Fibroblast of the aortic adventitia (primary cell): ENCODE measurements at places on chromosomes 12 and 14.
A peak's percentile ranks its signal among the peaks of the same experiment; 100 is the strongest.

DNA sequence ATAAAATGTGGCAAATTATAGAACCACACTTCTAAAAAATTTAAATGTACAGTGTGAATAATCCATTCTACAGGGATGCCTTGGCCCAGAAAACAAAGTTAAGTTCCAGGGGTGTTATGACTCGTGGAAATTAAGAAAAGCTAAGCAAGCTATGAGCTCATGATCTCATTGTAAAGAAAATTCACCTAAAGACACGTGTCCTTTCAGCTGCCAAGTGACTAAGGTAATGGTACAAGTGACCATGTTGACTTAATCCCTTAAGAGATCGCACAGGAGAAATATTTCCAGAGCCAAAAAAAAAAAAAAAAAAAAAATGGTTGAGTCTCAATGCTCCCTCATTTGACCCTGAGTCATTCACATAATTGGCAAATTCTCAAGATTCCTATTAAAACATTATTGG, 51.4 kb upstream of the ANO2 start:
- DNase-seq: no peak

GRCh38 chr12:56018356-56018755, 2.5 kb upstream of the IKZF4 start:
- DNase-seq: no peak

- peak; percentile 79 for DNase-seq
Observed at GRCh38 chr14:90970167-90970600, 90.3 kb downstream of the RPS6KA5 start.

DNA sequence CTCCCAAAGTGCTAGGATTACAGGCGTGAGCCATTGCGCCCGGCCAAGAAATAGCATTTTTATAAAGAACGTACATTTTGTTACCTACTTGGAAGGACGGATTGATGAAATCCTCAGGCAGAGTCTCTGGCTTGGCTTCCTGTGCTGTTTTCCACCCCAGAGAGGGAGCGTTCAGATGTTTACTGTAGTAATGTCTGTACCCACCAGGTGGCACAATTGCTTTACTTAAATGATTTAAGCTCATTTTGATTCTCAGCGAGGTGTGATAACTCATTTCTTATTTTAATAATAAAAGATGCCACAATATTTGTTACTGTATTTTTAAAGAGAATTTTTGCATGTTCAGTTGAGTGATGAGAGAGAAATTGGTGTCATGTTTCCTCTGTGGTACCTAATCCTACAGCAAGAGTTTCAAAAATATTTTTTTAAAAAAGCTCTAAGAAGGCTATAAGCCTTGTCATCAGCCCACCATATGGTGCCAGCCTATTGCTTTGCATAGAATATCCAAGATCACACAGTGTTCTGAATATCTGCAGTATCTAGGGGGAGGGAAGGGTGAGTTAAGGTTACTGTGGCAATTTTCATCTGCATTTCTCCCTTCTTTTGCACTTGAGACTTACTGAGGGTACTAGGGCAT, 82.6 kb upstream of the TRAF3 start:
- peak; percentile 86 for DNase-seq

DNA sequence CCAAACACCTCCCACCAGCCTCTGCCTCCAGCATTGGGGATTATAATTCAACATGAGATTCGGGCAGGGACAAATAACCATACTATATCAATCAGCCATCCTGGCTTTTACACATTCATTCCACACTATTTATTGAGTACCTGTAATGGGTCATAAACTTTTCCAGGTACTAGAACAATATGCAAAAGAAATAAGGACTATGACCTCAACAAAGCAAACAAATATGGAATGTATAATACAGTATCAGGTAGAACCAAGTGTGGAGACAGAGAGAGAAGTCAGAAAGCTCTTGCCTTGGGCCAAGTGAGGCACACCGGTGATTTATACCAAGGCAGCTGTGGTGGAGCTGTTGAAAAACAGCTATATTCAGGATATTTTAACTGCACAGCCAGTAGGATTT, 116.3 kb downstream of the TSPAN8 start:
- no peak for DNase-seq

DNA sequence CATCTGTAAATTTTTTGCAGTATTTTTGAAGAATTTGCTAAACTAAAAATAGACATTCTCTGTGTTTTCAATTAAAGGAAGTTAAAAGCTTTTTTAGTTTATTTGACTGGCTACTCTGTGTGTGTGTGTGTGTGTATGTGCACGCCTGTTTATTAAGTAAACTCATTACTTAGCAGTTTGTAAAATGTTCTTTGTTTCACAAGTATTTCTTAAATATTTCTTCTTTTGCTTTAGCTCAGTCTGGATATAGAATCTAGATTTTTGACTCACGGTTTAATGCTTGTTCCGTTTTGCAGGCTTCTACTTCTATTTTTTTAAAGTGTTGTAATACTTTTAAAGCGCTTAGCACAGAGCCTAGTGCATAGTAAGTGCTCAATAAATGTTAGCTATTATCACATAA, 46.5 kb upstream of the KCNMB4 start:
- DNase-seq: no peak

DNA sequence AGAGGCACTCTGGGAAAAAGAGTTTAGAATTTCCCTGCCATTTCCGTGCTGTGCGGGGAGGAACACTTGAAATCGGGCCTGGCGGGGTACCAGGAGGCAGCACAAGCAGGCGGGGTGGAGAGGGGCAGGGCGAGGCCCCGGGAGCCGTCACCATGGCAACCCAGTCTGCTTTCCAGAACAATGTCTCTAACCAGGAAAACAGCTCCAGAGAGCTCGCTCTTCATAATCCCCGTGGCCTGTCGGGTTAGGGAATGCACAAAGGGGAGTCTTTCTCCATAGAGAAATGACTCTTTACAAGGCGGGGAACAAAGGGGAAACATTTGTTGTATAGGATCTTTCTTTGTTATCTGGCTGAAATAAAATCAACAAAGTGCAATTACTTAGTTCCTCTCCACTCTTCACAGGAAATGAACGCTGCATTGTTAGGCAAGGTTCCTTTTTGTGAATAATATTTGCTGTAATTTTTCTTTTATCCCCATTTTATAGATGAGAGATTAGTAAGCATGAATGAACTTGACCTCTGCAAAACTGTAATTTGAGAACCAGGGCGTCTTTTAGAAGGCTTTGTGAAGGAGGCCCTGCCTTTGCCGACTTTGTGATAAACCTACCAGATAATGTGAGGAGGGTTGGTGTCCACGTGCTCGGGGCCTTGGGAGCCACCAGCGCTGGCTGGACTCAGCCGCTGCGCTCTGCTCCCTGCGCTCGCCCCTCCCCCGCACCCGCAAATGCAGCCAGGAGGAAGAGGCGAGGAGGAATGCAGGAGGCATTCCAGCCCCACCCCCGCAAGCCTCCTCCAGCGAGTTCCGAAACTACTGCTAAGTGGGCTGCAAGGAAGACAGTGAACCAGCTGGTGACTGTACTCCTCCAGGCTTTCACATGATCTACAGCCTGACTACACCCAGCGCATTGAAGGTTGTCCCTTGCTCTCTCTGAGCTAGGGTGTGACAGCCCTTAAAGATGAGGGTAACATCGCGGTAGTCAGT, 105.2 kb upstream of the ATF7IP start:
- DNase-seq: peak; percentile 91

DNA sequence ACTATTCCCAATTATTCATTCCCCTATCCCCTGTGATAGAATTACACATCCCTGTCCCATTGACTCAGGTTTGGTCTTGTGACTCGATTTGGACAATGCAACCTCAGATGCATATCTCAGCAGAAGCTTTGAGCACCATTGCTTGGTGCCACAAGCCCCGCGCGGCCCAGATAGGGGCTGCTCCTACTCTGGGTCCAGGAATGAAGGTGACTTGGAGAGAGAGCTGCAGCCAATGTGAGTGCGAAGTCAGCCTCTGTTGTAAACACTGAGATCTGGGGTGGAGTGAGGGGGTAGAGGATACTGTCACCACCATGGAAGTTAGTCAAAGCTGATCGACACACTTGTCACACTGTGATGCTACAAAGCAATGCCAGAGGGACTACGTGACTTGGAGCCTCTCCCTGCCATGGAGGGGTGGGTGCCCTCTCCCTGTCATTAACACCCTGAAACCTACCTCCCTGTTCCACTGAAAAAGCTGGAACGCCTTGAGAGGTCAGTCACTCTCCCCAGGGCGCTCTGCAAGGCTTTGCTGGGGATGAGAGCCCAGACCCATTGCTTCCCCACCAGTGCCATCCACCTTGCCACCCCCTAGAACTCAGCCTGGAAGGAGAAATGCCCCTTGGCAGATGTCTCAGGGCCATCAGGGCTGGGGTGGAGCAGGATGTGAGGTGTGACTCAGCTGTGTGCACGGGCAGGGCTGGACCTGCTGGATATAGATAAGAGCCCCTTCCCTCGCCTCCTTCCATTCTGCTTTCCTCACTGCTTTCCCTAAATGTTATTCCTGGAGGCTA, 6.6 kb upstream of the PLEK2 start:
- peak; percentile 46 for DNase-seq

- DNase-seq: no peak
Observed at GRCh38 chr14:91793704-91794103, 61.8 kb upstream of the CATSPERB start.

DNA sequence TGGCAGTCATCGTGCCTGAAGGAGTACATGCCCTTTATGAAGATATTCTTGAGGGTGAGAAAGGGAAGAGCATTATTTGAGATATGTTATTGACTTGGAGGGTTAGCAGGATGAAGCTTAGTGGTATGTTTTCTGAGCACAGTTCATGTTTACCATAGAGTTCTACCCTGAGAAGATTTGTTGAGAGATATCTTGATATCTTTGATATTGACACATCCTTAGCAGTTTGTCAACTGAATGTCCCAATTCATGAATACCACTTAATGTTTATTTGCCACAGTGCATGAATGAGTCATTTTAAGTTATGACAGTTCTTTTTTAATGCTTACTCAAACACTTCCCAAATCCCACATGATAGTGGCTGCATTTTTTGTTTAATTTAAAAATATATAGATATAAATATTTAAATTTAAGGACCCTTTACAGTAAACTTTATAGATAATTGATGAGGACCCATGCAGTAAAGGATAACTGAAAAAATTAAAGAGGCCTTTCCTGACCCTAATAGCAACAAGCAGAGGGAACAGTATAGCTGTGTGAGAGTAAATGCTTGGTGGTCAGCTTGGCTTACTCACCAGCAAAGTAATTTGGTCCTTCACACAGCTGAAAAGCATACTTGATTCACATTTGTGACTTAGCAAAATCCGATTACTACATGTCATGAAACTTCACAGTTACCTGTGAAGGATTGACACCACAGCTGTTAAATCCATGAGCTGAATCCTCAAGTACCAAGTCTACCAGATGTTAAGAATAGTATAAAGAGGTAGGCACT, 25.8 kb downstream of the SLC39A9 start:
- no peak for DNase-seq
